ENCODE measurements at places on chromosomes 4 and X. TPM values are rescaled to one million over a fixed set of nuclear protein-coding genes. Genes with fewer than 3 reads are reported as not detected.

Gene CLDN22
- total RNA-seq = not detected

GRCh38 chr4:21507439-21507838 is 441.1 kb downstream of the KCNIP4 start:
- no peaks in the 10 kb centered on the region for H3K27me3 ChIP-seq
- no peak overlapping the region for H3K27ac ChIP-seq
- H3K4me1 ChIP-seq = no peaks in the 10 kb centered on the region
- no peaks in the 10 kb centered on the region for H3K36me3 ChIP-seq
- DNase-seq = no peak

DNA sequence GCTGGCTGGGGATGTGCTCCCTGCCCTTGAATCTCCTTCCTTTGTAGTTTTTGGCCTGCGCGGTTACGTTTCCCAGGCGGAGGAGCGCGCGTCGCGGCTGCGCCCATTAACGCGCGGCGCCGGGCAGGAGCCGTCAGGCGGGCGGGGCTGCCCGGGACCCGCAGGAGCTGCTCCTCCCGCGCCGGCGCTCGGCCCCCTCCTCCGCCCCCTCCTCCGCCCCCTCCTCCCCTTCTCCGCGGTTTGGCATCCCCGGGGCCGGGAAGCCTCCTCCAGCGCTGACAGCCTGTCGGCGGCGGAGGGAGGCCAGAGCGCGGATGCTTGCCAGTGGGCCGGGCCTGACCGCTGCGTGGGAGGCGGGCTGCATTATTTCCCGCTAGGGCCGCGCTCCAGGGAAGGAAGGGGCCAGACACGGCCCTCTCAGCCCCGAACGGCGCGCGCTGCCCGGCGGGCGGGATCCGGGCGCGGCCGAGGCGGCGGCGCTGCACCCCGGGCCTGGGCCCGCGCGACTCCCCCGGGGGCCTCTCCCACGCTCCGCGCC is at the start of gene DCLK2:
TSS of gene DCLK2 (plus strand) at position 405 of the 538 bp plus-strand sequence. CDS start 583 bp downstream, outside the sequence.
- no peaks in the 10 kb centered on the region for H3K36me3 ChIP-seq
- H3K27ac ChIP-seq = no peak within 1 kb of the TSS
- peak; percentile 34 for DNase-seq
- peak within 1 kb of the TSS; percentile 64 for H3K4me3 ChIP-seq
- no peaks in the 10 kb centered on the region for H3K4me1 ChIP-seq

GRCh38 chrX:131136776-131137175 is 78.6 kb downstream of the ARHGAP36 start:
- peaks cover 3% of the 10 kb centered on the region for H3K27me3 ChIP-seq
- no peak overlapping the region for H3K4me3 ChIP-seq
- no peak for DNase-seq
- H3K36me3 ChIP-seq = no peaks in the 10 kb centered on the region

DNA sequence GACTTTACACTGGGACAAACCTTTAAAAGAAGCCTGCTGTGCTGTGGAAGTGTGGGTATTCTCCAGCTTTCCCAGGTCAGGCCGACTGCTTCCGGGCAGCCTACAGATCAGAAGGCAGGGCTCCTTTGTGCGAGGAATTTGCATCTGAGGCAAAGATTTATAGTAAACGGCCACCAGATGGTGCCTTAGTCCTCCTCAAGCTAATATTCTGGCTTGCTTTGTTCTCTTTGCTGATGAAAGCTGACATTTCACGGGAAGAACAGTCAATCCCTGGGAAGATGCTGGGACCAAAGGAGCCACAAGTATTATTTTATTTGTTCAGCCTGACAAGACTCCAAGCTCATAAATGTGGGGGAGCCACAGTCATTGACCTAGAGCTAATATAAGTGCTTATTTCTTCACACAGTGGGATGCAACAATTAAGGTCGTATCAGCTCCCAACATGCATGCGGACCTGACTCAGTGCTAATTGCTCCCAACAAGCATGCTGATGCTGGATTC is 120.7 kb upstream of the TRIM2 start:
- H3K4me3 ChIP-seq = peak overlapping the region; percentile 66
- peak overlapping the region; percentile 72 for H3K27ac ChIP-seq
- peaks cover 55% of the 10 kb centered on the region for H3K4me1 ChIP-seq
- no peaks in the 10 kb centered on the region for H3K36me3 ChIP-seq

GRCh38 chr4:28211676-28212470 is 1351.2 kb downstream of the STIM2 start:
- no peak for DNase-seq
- no peak overlapping the region for H3K27ac ChIP-seq
- no peaks in the 10 kb centered on the region for H3K4me1 ChIP-seq
- H3K36me3 ChIP-seq = no peaks in the 10 kb centered on the region

Gene HPGDS
- total RNA-seq = not detected

- peak within 1 kb of the TSS; percentile 66 for H3K4me3 ChIP-seq
- peaks cover 4% of the 10 kb centered on the region for H3K36me3 ChIP-seq
- no peak within 1 kb of the TSS for H3K27ac ChIP-seq
These were observed at the start of gene MGARP for GRCh38 chr4:139279760-139280620. TSS of gene MGARP (minus strand) at chr4:139280225. CDS start at chr4:139280158, 67 bp downstream.

- peaks cover 3% of the 10 kb centered on the region for H3K4me1 ChIP-seq
- no peaks in the 10 kb centered on the region for H3K27me3 ChIP-seq
- H3K4me3 ChIP-seq = no peak overlapping the region
- H3K36me3 ChIP-seq = no peaks in the 10 kb centered on the region
- no peak overlapping the region for H3K27ac ChIP-seq
These were observed 55.7 kb downstream of the RASL11B start for GRCh38 chr4:52917817-52918216.

- H3K4me3 ChIP-seq = no peak overlapping the region
- DNase-seq = no peak
- peaks cover 59% of the 10 kb centered on the region for H3K36me3 ChIP-seq
- H3K4me1 ChIP-seq = peaks cover 4% of the 10 kb centered on the region
These were observed 25.6 kb downstream of the SMARCA5 start for GRCh38 chr4:143538979-143539669.

DNA sequence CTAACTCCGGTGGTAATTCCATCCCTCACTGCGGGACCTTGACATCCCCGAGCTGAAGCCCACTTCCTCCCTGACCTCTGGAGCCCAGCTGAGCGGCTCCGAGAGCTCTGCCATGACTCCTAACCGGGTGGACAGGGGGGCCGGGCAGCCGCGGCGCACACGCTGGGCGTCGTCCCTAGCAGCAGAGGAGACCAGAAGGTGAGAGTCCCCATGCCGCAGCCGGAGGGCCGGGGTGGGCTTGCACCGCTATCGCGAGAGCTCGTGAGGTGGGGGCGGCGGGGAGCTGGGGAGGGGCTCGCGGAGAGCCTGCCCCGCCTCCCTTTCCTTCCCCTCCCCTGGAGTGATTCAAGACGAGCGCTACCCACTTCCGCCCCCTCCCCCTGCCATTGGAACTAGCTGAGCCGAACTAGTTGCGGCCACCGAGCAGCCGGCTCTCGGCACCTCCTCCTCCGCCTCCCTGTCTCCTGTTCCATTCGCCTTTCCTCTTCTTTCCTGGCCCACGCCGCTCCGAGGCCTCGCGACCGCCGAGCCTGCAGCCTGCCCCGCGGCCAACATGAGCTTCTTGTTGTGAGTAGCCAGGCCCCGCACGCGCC is at the start of gene MOB1B:
TSS of gene MOB1B (plus strand) at position 386 of the 593 bp plus-strand sequence. CDS start at position 554, 168 bp downstream.
- H3K36me3 ChIP-seq = peaks cover 19% of the 10 kb centered on the region
- no peaks in the 10 kb centered on the region for H3K27me3 ChIP-seq
- DNase-seq = peak; percentile 83
- peak within 1 kb of the TSS; percentile 95 for H3K27ac ChIP-seq
- H3K4me1 ChIP-seq = peaks cover 19% of the 10 kb centered on the region

DNA sequence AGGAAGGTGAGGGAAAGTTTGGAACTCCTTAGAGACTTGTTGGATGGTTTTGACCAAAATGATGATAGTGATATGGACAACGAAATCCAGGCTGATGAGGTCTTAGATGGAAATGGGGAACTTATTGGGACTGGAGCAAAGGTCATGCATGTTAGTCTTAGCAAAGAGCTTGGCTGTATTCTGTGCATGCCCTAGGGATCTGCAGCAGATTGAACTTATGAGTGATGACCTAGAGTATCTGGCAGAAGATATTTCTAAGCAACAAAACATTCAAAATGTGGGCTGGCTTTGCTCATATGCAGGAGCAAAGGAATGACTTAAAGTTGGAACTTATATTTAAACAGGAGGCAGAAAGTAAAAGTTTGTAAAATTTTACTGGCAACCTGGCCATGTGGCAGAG is 489.3 kb upstream of the DIPK2B start:
- H3K36me3 ChIP-seq = no peaks in the 10 kb centered on the region
- no peak overlapping the region for H3K27ac ChIP-seq
- H3K27me3 ChIP-seq = peaks cover 5% of the 10 kb centered on the region
- no peaks in the 10 kb centered on the region for H3K4me1 ChIP-seq
- no peak overlapping the region for H3K4me3 ChIP-seq

- DNase-seq = no peak
- H3K4me1 ChIP-seq = no peaks in the 10 kb centered on the region
- H3K27me3 ChIP-seq = no peaks in the 10 kb centered on the region
- H3K36me3 ChIP-seq = peaks cover 4% of the 10 kb centered on the region
These were observed 29.1 kb downstream of the NAF1 start for GRCh38 chr4:163137581-163137980.

Gene VCX
- total RNA-seq = not detected

Gene CT45A5
- total RNA-seq = not detected

DNA sequence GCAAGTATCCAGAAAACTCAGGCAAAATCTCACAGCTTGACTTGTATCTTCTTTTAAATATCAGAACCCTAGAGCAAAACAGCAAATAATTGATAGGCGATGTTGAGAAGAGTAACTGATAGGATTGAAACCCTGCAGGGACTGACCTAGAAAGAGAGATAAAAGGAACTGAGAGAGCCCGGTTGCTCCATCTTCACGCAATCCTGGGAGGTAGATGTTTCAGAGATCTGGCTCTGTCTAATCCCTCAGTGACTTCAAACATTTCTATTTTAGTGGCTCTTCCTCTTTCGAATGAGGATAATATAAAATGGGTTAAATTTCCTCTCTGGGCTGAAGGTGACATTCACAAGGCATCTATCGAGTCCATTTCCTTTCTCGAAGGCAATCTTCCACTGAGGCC is 39.3 kb upstream of the RPL34 start:
- no peak for DNase-seq
- H3K27ac ChIP-seq = no peak overlapping the region
- H3K27me3 ChIP-seq = no peaks in the 10 kb centered on the region

GRCh38 chr4:147076728-147077127 is 131.1 kb upstream of the TTC29 start:
- no peak overlapping the region for H3K27ac ChIP-seq
- H3K4me3 ChIP-seq = no peak overlapping the region
- DNase-seq = no peak

Gene SPANXN3
- not detected for total RNA-seq

DNA sequence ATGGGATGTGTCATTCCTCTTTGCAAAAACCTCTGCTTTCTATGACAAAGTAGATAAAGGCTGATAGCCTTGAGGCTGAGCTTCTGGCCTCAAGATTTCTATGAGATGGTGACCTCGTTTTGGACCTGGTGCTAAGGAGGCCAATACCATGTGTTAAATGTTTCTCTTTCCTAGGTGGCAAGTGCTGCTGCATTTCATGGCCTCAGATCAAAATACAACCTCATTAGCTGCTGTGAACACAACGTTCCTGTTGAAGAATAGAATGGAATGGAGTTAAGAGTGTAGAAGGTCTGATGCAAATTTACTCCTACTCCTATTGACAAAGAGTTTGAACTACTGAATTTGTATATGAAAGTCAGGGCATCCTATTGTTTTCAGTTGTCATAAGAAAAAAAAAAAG is 112.0 kb downstream of the C4orf51 start:
- no peak overlapping the region for H3K4me3 ChIP-seq
- no peak for DNase-seq
- H3K27me3 ChIP-seq = no peaks in the 10 kb centered on the region
- H3K4me1 ChIP-seq = no peaks in the 10 kb centered on the region
- H3K36me3 ChIP-seq = peaks cover 22% of the 10 kb centered on the region

- no peaks in the 10 kb centered on the region for H3K27me3 ChIP-seq
- no peak overlapping the region for H3K4me3 ChIP-seq
- no peak overlapping the region for H3K27ac ChIP-seq
- DNase-seq = no peak
- H3K36me3 ChIP-seq = no peaks in the 10 kb centered on the region
- no peaks in the 10 kb centered on the region for H3K4me1 ChIP-seq
These were observed 525.8 kb downstream of the NLGN4X start for GRCh38 chrX:5702890-5703289.

DNA sequence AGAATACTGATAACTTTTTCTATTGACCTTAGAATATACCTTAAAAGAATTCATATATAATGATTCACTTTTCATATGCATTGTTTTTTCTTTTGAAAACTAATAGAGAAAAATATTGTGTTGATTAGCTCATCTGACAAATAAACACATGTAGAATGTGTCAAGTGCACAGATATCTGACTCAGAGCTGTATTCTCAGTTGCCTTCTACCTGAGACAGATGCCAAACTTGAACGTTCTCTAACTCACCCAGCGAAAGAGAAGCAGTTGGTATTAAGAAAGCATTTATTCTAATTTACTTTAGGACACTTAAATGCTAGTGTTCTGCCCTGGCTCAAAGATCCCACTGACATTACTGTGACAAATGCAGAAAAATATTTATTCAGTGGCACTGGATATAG is 28.1 kb downstream of the USP53 start:
- H3K4me3 ChIP-seq = no peak overlapping the region
- H3K27ac ChIP-seq = no peak overlapping the region
- no peaks in the 10 kb centered on the region for H3K27me3 ChIP-seq
- H3K36me3 ChIP-seq = peaks cover 12% of the 10 kb centered on the region

- H3K36me3 ChIP-seq = no peaks in the 10 kb centered on the region
- no peaks in the 10 kb centered on the region for H3K27me3 ChIP-seq
- no peak overlapping the region for H3K4me3 ChIP-seq
These were observed 147.6 kb upstream of the DIPK2B start for GRCh38 chrX:45348296-45348695.

- no peaks in the 10 kb centered on the region for H3K4me1 ChIP-seq
- no peak overlapping the region for H3K4me3 ChIP-seq
These were observed 63.0 kb upstream of the RBPJ start for GRCh38 chr4:26257850-26258249.

GRCh38 chr4:22941688-22942375 is 249.1 kb downstream of the GBA3 start:
- no peaks in the 10 kb centered on the region for H3K4me1 ChIP-seq
- no peaks in the 10 kb centered on the region for H3K36me3 ChIP-seq
- no peak overlapping the region for H3K4me3 ChIP-seq
- no peaks in the 10 kb centered on the region for H3K27me3 ChIP-seq
- DNase-seq = no peak

DNA sequence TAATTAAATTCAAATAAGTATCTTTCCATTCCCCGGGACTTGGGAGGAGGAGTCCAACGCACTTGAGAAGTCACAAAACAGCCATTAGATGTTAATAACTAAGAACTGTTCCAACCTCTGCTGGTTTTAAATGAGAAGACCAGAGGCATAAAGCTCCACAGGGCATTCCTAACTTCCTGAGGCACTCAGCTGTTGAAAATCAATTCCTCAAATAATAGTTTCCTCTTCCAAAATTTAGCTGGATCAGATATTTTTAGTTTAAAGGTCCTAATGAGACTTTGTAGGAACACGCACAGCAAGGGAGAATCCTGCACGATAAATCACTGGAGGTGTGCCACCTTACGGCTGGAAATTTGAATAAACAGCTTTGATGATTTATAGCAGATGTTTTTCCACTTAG is 504.3 kb upstream of the ZFP42 start:
- H3K36me3 ChIP-seq = no peaks in the 10 kb centered on the region
- no peaks in the 10 kb centered on the region for H3K27me3 ChIP-seq
- no peak overlapping the region for H3K4me3 ChIP-seq
- DNase-seq = no peak
- H3K27ac ChIP-seq = no peak overlapping the region
- no peaks in the 10 kb centered on the region for H3K4me1 ChIP-seq

Gene MFSD8
- total RNA-seq = 28.5 TPM

Data from activated naive CD8-positive, alpha-beta T cell treated with anti-CD3 and anti-CD28 coated beads, Interleukin-2, amount 10 ng/mL, durations not matched to agents 7 days and 5 days (primary cell).